NCI-H1436 treated with DMSO at 0.1 percent for 48 hours (cell line): ENCODE measurements at places on chromosomes 3 and 15.

DNA sequence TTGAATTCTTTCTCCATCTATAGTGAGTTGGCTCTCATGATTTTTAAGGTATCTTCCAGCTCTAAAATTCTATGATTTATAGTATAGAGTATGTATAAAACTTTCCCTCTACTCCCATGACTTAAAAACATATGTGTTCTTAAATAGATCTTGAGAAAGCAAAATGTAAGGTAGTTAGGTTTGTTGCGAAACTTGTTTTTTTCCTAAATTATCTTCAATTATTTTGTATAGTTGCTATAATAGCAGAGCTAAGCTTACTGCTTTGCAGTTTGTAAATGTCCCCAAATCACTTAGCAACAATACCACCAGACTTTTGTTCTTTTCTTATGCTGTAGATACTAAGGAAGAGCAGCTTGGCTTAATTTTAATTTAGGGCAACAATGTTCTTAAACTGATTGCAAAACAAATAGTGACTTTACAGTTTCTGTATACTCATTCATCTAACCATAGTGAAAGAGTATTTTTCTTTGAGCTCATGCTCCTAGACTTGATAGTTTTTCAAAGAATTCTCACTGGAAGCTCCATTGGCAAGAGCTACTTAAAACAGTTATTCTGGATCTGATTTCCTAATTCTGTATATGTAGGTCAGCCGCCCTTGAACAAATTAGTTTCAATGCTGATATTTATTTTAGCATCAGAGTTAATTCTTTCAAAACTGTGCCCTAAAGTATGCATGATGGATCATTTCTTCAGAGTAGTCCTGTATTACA lies 61.2 kb downstream of the LYSMD4 start:
- DNase-seq, result no peak

- no peak for DNase-seq
These were observed 275.6 kb downstream of the XXYLT1 start for GRCh38 chr3:194995334-194995733.

DNA sequence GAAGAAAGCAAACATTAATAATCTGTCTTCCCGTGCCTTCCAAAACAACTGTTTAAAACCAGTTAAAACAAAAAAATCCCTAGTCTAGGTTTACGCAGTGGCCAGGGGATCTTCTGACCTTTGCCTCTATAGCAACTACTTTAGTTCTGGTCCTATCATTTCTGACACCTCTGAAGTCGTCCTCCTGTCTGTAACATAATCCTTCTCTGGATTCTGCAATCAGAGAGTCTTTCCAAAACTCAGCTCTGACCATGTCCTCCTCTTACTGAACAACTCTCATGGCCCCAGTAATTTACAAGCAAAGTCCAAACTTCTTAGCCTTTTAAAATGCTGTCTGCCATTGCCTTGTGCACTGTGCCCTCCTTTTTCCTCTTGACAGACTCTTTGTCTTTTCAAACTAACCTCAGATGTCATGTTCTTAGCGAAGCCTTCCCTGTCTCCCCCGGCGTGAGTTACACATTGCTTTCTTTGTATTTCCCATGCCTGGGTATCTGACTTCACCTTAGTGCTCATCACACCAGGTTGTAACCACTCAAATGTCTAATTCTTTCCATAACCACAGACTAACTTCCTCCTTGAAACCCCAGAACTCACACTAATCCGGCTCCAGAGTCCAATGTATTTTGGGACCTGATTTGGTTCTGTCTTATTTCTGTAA lies 105.2 kb upstream of the BNIP2 start:
- DNase-seq, result no peak

DNA sequence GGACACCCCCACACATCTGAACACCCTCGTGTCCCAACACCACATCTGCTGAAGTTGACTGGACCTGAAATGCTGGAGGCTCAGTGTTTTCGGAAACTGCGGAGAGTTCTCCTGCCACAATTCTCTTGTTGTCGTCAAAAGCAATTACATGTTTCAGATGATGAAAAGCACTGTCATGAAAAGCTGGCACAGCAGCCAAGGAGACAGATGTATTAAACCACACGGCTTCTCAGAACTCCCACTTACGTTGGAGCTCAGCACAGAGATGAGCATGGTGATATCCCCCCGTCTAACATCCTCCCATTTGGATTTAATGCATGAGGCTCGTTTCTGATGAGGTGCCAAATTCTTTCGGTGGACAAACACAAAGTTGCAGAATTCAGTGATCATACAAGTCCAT lies 180.1 kb downstream of the RORA start:
- DNase-seq, result no peak

GRCh38 chr3:135454890-135455289 lies 510.6 kb upstream of the PPP2R3A start:
- no peak for DNase-seq

GRCh38 chr3:143276592-143276991 lies 157.0 kb downstream of the CHST2 start:
- DNase-seq, result no peak
